ENCODE measurements at places on chromosomes 12 and 14.

DNA sequence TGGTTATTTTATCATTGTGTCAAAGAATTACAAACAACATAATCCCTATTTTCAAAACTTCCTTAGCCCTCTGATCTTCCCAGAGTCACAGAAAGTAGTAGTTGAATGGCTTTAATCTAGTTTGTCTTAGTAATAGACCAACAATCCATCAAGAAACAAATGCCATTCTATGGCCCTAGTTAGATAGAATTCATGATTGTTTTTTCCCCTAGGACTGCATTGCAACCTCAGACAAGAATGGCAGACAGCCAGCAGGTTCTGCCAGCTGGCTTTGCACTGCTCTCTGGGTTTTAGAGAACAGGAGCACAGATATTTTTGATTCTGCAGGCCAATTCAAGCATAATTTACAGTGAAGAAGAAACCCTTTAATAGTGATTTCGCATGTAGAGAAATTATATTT is 33.8 kb downstream of the SYT1 start:
- DNase-seq: peak; percentile 67

- DNase-seq: no peak
Measured at GRCh38 chr12:40802656-40803055, 110.4 kb downstream of the CNTN1 start.

DNA sequence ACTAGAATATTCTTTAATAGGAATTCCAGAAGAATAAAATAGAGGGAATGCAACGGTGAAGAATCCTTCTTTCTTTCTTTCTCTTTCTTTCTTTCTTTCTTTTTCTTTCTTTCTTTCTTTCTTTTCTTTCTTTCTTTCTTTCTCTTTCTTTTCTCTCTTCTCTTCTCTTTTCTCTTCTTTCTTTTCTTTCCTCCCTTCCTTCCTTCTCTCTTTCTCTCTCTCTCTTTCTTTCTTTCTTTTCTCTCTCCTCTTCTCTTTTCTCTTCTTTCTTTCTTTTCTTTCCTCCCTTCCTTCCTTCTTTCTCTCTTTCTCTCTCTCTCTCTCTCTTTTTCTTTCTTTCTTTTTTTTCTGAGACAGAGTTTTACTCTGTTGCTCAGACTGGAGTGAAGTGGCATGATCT is 160.8 kb upstream of the PRICKLE1 start:
- no peak for DNase-seq

GRCh38 chr12:52910248-52910883 is 5.5 kb upstream of the KRT8 start:
- DNase-seq: no peak

- DNase-seq: no peak
Measured at GRCh38 chr14:21978184-21978998, 304.8 kb upstream of the OR4E1 start.

DNA sequence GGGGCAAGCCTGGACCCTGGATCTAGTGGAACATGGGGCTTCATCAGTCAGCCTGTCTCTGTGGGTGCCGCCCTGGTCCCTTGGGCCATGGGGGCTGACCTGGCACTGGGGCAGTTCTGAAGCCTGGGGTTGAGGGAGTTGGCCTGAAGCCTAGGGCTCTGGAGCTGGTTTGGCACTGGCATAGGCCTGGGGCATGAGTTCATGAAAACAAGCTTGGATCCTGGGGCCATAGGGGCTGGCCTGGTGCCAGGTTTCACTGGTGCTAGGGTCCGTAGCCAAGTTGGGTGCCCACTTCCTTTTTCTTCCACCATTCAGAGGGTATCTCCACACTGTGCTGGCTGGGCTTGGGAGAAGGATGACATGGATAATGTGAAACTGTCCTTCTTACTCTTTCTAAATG is 26.6 kb upstream of the ANO4 start:
- no peak for DNase-seq

GRCh38 chr12:52364901-52365489 is 2.3 kb downstream of the KRT85 start:
- DNase-seq: no peak

GRCh38 chr12:123973552-123974341 is 732 bp downstream of the ZNF664 start:
- DNase-seq: peak; percentile 16

- DNase-seq: no peak
Measured at GRCh38 chr12:47067771-47068431, 11.5 kb upstream of the PCED1B start.

GRCh38 chr12:541676-542324 is 82.1 kb downstream of the B4GALNT3 start:
- no peak for DNase-seq

DNA sequence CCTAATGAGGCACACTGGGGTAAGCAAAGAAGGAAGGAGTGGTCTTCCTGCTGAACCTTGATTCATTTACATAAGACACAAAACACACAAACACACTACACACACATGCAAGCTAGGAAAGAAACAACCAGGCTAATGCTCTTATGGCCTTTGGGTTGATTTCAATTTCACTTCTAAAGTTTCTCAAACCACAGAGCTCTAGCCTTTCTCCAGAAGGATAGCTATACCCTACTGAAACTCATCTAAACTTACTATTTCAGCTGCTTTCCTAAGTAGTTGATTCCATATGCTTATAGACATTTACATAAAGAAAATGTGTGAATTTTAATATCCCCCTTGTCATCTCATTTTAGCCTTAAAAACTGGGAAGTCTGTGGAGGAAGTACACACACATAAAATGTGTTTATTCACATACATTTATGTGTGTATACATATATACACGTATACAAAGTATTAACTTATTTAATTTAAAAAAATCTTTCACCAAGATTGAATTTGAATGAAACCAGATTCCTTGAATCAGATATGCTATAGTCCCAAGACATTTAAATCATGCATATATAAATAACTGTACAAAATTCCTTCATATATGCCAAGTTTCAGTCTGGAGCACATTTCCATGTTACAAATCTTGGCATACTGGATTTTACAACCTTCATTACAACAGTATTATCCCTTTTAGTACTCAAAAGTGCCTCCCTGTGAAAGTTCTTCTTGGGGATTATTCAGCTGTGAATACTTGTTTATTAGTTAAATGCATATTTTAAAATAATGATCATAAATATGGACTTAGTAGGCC is 231.8 kb upstream of the NPAS3 start:
- DNase-seq: no peak

DNA sequence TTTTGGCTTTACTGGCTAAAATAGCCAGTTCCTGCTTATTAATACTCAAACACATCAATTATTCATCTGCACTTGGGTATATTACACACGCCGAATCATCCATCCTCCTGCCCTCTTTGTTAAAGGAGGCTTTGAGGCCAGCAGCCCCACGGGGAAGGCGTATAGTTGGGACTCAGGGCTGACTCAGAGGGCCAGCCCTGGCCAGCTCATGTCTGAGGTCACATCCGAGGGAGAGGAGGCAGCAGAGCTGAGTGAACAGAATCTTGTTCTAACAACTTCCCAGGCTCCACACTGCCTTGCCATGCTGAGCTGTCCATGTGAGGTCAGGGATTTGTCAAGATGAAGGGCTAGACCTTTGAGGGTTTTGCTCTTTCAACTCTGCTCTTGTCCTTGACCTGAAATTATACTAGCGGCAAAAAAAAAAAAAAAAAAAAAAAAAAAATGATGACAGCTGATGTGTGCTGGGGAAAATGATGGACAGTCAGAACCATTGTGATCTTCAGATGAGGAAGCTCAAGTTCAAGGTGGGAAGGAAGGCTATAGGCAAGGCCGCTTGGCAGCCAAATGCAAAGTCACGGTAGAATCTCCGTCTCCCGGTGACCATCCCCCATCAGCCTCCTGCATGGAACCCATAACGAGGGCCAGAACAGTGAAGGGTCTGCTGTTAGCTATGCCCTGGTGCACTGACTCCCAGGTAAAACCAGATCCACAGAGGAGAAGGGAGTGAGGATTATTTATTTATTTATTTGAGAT is 12.5 kb upstream of the MARK3 start:
- peak; percentile 91 for DNase-seq

- DNase-seq: peak; percentile 62
Measured at GRCh38 chr14:98906123-98906995, 365.6 kb downstream of the BCL11B start.

- no peak for DNase-seq
Measured at GRCh38 chr14:21320913-21321312, 41.0 kb downstream of the RPGRIP1 start.

GRCh38 chr12:2633825-2634200 is 161.0 kb upstream of the FKBP4 start:
- DNase-seq: no peak

DNA sequence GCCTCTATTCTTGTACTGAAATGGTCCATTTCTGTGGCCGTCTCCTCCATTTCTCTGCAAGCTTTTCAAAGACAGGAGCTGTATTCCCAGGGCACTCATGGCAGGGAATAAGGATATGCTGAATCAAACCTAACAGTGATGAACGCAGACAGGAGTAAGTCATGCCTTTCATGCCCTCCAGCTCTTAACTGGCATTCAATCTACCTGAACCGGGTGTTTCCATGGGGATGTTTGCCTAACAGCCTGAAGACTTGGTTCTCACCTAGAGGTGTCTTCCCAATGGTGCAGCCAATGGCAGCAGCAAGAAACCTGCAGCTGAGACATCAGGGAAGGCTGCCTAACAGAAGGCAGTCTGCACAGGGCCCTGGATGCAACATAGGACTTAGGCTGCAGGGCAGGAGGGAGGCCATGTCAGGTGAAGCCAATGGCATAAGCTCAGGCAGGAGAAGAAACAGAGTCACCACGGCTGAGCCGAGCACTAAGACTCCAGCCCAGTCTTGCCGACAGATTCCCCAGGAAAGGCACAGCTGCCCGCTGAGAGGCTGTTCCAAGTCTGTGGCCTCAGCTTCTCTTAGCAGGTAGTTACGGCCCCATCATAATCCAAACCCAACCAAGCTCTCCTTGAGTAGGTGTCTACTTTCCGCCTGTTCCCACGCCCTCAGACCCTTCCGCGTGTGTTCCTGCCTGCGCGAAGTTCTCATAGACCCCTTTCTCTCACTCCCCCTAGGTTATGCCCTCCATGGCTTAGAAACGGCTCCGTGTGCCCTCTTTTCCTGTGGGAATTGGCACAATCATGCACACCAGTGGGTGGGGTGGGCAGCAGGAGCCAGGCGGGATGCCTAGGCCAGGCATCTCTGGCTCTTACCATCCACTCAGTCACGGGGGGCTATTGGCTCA is 44.1 kb downstream of the VWF start:
- no peak for DNase-seq

Measured in MG63 (cell line).